ENCODE measurements at places on chromosomes 1 and 21.

GRCh38 chr1:206035027-206035426 is 11.3 kb upstream of the CTSE start:
- DNase-seq, result no peak

- DNase-seq, result no peak
These were observed 14.1 kb downstream of the SUCO start for GRCh38 chr1:172547071-172547470.

DNA sequence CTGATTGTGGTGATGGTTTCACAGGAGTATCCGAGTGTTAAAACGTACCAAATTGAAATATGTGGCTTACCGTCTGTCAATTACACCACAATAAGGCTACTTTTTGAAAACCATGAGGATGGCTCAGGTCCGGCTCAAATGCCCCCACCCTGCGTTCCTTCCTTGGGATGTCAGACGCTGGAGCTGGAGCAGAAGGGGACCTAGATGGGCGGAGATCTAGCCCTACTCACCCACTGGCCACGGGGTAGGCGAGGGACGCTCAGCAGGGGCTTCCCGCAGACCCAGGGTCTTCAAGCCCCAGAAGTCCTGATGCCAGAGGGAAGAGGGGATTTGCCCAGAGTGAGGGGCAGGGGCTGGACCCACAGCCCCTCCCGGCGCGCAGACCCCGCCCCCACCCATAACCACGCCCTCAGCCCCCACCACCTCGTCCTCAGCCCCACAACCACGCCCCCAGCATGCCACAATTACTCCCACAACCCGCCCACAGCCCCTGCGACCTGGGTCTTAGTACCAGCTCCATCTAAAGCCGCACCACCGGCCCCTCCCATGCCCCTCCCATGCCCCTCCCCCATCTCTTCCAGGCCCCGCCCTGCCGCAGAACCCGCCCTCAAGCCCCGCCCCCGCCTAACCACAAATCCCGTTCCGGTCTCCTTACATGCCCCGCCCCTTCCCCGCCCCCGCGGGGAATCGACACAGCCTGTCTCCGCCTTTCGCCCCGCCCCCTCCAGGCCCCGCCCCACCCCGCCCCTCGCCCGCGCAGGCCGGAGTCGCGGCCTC is at the start of gene LRRC3:
Gene LRRC3, plus strand, starts transcription at position 764 of the 777 bp plus-strand sequence. CDS start 1,135 bp downstream, outside the sequence.
- peak; percentile 72 for DNase-seq

- no peak for DNase-seq
These were observed 584.0 kb upstream of the TMPRSS15 start for GRCh38 chr21:18987520-18988026.

DNA sequence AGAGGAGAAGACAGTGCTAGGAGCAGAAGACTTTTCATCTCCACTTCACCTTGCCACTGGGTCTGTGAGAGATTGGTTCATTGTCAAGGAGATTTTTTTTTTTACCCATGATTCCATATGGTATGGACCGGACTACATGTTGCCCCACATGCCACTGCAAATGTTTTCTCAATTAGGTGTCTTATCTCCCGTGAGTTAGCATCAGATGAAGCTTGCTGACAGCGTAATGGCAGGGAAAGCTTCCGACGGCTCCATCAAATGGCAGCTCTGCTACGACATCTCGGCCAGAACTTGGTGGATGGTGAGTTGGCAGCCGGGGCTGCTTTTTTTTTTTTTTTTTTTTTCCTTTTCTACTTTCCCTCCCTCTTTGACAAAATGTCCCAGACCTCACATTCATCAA is 217.2 kb upstream of the NFIA start:
- DNase-seq, result no peak

- DNase-seq, result no peak
These were observed 11.3 kb upstream of the TMEM201 start for GRCh38 chr1:9577423-9577822.

- DNase-seq, result no peak
These were observed 85.2 kb downstream of the KIRREL1 start for GRCh38 chr1:158078569-158079080.

Measured in stimulated activated CD4-positive, alpha-beta T cell treated with anti-CD3 and anti-CD28 coated beads, Interleukin-1b, Interleukin-23, amount 100 ng/mL, for 1 hour (primary cell).